ENCODE measurements at places on chromosomes 16 and 17.
A peak's percentile ranks its signal among the peaks of the same experiment; 100 is the strongest.

GRCh38 chr16:13046061-13046821 is 144.8 kb downstream of the SHISA9 start:
- no peak for DNase-seq

DNA sequence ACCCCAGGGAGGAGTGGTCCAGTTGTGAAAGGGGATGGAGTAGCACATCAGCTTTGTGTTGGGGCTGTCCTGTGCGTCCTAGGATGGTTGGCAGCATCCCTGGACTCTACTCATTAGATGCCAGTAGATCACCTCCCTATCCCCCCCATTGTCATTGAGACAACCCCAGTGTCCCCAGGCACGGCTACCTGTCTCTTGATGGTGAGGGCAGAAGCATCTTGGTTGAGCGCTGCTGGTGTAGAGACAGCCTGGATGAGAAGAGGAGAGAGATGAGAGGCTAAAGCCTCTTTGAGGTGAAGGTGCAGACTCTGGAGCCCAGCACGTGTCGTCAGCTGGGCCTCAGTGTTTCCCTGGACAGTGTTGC is 55.4 kb downstream of the TNFRSF13B start:
- DNase-seq = no peak

DNA sequence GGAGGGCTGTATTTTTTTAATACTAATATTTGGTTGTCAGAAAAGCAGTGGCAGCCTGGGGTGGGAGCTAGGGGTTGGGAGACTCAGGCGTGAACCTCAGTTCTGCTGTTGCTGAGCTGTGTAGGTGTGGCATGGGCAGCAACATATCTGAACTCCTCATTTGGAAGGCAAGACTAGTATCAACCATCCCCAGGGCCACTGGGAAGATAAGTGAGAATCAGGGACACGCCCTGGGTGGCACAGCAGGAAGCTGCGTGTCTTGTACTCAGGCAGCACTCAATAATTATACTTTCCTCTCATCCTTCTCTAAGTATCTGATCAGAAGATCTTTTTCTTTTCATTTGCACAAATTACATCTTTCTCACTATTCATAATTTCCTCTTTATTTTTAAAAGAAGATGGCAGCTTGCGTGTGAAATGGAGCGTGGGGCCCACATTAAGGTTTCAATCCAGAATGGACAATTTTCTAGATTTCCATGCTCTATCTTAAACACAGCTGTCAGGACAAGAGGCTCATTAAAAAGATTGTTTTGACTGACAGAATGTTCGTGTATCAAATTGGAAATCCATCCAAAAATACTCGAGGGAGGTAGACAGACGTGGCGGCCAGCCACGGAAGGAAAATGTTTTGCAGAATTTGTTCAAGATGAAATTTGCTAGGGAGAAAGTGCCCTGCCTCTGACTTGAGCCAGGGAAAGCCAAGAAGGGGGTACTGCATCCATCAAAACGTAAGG is 121.1 kb downstream of the CPPED1 start:
- no peak for DNase-seq

DNA sequence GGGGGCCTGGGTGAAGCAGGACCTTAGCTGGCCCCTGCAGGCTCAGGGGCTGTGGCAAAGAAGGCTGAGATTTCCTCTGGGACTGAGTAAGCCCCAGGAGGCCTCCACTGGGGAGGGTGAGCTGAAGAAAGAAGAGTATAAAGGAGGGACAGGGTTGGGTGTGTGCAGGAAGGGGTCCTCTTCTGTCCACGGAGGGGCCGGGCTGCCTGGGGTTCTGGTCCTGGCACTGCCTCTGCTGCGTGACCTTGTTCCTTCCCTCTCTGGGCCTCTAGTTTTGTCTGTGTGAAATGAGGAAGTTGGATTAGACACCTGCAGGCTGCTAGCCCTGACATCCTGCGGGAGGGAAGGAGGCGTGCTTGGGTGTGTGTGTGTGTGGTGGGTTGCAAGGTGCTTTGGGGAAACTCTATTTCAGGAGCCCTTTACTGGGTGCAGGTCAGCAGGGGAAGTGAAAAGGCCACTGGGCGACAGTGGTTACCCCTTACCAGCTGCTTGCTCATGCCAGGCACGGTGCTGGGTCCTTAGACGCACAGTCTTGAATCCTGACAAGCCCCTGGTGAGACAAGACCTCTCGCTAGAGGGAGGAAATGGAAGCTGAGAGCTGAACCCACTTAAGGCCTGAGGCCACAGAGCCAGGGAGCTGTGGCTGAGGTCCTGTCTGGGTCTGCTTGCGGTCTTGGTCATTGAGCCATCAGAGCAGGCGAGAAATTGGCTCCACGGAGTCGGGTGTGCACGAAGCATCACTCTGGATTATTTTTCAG is 60.7 kb downstream of the OR1D5 start:
- no peak for DNase-seq

DNA sequence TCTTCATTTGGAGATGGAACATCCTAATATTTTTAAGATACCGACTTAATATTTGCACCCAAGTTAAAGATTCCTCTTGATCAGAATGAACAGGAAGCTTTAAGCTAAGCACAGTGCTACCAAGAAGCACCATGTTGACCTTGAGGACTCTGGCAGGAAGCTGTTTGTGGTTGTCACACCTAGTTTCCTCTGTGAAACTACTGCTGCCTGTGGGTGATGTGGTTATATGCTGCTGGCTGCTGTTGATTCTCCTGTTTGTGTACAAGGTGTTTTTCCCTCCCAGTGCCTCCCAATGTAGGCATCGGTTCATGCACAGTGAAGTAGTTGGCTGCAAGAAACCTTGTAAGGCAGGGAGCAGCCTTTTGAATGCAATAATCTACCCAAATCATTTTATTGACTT is 23.4 kb downstream of the RBL2 start:
- peak; percentile 89 for DNase-seq

DNA sequence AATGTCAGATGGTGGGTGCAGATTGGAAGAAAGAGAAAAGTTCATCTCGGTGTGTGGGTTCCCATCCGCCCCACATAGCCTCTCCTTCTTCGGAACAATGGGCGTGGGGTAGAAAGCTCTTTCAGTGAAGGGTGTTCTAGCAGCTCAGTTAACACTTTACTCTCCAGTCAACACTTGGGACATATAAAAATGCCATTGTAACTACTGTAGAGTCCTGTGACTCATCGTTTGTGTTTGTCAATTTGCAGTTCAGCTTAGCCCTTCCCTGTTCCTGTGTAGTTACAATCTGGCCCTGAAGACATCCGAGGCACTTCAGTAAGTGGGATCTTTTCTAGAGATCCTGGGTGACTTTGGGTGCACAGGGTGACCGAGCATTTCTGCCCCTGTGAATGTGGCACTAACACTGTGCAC is 11.5 kb upstream of the CLEC18C start:
- peak; percentile 0 for DNase-seq

DNA sequence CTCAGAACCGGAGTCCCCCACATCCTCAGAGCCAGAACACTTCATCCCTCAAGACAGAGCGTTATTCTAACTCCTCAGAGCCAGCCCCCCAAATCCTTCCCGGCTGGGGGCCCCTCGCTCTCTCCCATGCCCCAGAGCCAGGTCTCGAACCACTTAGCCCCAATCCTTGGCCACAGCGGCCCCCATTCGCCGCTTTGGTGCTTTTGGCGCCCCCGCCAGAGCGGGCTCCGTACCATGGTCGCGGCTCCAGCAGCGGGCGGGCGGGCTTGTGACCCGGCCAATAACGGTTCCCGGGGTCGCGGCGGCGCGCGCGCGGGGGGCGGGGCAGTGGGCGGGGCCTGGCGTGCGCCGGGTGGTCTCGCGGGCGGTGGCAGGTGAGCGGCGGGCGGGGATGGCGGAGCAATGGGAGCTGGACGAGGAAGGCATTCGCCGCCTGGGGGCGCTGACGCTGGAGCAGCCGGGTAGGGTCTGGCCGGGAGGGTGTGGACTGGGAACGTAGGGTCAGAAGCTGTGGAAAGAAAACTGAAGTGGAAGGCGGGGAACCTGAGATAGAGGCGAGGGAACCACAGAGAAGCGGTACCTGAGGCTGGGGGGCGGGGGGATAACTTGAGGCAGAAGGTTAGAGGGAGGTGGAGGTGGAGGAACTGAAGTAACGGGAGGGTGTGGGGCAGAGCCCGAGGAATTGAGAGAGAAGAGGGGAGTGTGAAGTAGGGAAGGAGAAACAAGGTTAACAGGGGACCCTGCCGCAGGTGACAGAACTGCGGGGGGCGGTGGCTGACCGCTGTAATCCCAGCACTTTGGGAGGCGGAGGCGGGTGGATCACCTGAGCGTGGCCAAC is at the start of the genes KCTD19 and LRRC36:
Gene KCTD19, minus strand, starts transcription at position 270 of the 838 bp plus-strand sequence. Its CDS starts 34 bp downstream, at position 236.
Gene LRRC36, plus strand, starts transcription at position 344 of the 838 bp plus-strand sequence. Its CDS starts 48 bp downstream, at position 392.
- DNase-seq = peak; percentile 39

GRCh38 chr17:78089576-78090281 is 38.8 kb downstream of the TMC6 start:
- no peak for DNase-seq

DNA sequence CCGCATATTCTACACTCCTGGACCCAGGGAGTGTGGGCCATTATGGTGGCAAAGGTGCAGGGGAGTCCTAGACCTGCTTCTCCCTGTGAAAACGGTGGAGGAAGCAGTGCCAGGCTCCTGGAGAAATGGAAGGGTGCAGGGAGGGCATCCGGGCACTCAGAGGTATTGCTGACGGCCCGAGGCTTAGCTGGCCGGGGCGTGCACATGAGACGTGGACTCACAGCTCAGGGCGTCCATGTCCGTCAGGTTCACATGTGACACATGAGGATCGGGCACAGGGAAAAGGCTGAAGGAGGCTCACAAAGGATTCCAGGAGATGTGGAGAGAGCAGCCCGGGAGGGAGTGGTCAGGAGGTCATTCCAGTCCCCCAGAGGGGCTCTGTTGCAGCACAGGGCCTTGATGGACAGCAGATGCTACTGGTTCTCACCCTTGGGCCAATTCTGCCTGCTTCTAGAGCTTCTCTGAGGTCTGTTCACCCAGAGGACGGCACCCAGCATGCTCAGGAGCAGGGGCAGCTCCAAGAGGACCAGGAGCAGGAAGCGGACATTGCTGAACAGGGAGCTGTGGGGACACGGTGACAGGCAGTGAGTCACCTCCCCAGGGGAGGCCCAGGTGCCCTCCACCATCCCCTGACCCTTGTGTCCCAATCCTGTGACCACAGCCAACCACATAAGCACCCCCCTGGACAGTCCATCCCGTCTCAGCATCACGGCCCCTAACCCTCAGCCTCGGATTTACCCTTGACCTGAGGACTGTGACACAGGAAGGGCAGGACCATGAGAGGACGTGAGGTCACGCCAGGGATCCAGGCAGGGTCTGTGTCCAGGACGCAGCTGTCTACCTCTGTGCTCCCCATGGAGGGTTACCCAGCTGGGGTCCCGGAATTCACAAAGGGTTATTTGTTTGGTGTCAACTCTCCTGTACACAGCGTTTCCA is 4.5 kb downstream of the CD300C start:
- DNase-seq = no peak

DNA sequence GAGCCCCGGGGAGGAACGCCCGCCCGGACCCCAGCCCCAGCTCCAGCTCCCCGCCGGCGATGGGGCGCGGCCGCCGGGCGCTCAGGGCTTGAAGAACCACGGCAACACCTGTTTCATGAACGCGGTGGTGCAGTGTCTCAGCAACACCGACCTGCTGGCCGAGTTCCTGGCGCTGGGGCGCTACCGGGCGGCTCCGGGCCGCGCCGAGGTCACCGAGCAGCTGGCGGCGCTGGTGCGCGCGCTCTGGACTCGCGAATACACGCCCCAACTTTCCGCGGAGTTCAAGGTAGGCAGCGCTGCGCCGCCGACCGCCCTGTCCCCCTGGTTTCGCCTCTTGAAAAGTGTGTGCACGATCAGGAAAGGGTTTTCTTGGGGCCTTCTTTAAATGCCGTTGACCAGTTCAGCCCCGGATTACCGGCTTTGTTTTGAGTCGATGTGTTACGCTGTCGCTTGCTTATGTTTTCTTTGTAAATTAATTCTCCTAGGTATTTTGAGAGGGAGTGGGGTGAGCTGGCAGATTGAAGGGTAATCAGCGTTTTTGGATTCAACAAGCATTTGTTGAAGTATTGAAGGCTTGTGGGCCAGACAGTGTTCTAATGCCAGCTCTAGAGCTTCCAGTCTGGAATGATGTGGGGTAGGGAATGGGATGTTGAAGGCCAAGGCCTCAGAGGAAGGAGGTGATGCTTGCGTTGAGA is 681 bp downstream of the USP43 start:
- DNase-seq = no peak

- peak; percentile 63 for DNase-seq
These were observed 757 bp downstream of the ORMDL3 start for GRCh38 chr17:39926588-39927100.

- no peak for DNase-seq
These were observed 898.5 kb downstream of the KCNJ2 start for GRCh38 chr17:71067669-71068407.

DNA sequence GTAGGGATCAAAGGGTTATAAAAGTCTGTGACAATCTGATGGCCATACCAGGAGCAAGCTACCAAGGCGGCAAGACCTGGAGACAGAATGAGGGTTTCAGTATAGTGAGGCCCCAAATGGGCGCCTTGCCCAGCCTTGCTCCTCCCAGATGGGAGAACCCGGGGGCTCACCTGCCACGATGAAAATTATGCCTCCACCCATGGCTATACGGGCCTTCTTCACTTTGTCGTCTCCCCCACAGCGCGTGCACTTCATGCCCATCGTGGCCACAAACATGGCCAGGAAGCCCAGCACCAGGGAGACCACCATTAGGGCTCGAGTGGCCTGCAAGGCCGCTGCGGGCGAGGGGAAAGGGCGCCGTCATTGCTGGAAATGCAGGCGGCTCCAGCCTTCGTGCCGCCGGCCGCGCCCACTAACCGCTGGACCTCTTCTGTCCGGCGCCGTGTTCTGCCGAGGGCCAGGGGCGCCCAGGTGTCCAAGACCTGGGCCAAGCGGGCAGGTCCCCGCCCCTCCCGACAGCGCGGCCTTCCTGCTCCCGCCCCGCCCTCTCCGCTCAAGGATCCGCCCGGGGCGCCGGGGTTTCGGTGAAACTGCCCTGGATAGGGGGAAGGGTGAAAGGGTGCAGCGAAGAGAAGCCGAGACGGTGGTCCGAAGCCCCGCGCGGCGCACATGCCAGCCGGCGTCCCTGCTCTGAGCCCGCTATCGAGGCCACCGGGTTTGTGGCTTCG is 1.5 kb downstream of the CLDN7 start:
- DNase-seq = no peak

- no peak for DNase-seq
These were observed 21.0 kb downstream of the FBXO39 start for GRCh38 chr17:6796887-6797490.

- DNase-seq = peak; percentile 69
These were observed 40.8 kb upstream of the CMIP start for GRCh38 chr16:81403601-81404391.
